RWPE2 (cell line): ENCODE measurements at places on chromosomes 2 and 18.

DNA sequence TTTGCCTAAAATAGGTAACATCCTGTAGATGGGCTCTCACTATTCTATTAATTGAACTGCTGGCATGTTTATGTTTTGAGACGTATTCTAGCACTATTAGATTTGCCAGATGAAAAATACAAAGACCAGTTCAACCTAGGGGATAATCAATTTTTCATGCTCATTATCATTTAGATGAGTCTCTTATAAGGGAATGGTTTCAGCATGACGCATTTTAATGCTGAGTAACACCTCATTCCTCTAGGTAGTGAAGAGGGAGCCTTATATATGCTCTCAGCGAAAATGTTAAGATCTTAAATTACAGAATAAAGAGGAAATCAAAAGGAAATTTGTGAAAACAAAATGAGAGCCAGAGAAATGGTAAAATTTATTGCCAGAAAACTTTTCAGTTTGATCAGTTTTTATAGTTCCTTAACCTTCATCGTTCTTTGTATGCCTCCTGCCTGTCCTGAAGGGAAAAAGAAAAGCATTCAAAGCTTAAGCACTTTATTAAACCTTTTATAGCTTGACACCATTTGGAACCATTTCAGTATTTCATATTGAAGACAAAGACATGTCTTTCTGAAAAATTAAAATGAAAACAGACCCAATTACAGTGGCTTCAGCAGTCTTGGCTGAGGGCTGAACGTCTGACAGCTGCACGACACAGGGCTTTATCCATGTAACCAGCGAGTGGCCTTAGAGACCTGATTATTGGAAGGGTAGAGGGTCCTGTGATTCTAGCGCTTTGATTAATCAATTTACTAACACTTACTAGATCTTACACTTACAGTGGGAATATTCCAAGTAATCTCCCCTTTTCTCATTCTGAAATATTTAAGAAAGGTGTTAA, 112.8 kb downstream of the ADCYAP1 start:
- DNase-seq = no peak

- no peak for DNase-seq
These were observed 682.5 kb downstream of the MBD2 start for GRCh38 chr18:53541924-53542323.

DNA sequence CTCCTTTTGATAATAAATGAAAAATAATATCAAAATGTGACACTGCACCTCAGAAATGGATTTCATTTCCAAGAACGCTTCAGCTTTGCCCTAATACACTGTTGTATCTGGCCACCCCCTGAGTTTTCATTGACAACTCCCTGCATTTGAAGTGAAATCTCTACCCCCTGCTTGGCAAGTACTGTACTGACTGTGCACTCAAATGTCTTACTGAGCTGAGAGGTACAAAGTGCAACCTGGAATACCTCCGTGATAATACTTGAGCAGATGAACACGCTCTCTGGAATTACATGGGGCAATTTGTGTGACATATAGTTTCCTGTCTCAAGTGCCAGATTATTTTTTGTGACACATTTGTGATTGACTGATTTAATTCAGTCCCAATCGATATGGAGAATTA, 231.1 kb downstream of the LRP1B start:
- no peak for DNase-seq

DNA sequence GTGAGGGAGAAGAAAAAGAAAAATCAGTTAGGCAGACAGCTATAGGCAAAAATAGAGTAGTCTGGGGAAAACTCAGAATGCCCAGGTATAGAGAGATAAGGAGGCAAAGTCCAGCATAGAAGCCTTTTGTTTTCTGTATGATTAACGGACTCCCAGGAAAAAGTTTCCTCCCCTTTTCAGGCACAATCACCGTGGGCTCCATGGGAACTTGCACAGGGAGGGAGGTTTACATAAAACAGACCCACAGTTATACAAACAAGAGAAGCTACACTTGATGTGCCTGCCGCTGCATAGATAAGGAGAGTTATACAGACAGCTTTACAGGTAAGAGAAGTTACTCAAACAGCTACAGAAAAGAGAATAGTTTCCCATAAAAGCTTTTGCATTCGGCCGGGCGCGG, 39.2 kb upstream of the SULT1C3 start:
- DNase-seq = no peak

GRCh38 chr2:31137211-31138036, 816 bp downstream of the GALNT14 start:
- DNase-seq = no peak

GRCh38 chr2:46248171-46248570, 49.0 kb upstream of the EPAS1 start:
- DNase-seq = no peak

DNA sequence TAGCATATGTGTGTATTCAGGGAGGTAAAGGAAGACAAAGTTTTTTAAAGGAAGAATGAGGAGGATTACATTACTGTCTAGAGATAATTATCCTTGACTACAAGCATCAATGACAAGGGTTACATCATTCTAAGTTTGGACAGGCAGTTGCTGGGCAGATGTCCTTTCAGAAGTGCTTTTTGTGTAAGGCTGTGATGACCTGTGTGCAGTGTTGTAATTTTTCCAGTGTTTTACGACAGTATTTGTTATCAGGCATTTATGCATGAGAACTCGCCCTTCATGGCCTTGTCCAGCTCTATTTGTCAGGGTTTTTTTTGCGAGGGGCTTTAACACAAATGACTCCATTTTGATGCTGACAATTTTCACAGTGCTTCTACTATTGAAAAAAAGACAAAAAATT, 658.3 kb upstream of the NXPH2 start:
- DNase-seq = no peak

GRCh38 chr2:136139631-136140030, 21.7 kb upstream of the CXCR4 start:
- no peak for DNase-seq

DNA sequence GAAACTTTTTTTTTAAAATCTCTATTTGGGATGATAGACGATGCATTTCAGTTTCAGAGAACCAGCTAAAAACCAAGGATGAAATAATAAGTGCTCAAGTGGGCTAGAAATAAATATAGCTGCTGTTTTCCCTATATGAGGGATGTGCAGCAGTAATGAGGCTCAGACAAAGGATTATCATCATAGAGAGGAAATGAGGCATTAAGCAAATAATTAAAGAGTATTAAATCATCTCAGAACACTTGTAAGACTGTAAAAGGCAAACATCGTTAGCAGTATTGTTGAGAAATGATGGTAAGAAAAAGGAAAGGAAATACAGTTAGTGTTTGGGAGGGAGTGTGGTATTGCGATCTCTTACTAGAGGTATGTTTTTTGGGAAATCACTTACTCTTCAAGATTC, 233.5 kb downstream of the TGIF1 start:
- no peak for DNase-seq

DNA sequence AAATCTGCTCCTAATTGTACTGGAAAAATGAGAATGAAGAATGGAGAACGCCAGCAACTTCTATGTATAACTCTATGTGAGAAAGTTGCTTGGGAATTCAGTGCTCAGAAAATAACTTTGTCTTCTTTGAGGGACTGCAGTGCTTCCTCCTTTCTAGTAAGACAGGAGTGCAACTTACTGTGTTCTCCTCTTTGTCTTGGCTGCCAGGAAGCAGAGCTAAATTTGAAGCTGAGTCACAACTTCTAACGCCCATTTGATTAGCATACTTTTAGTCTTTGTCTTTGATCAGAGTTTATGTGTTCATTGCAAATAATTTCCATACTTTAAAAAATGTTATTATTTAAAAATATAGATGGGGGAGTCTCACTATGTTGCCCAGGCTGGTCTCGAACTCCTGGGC, 6.6 kb downstream of the ARHGAP25 start:
- DNase-seq = no peak

DNA sequence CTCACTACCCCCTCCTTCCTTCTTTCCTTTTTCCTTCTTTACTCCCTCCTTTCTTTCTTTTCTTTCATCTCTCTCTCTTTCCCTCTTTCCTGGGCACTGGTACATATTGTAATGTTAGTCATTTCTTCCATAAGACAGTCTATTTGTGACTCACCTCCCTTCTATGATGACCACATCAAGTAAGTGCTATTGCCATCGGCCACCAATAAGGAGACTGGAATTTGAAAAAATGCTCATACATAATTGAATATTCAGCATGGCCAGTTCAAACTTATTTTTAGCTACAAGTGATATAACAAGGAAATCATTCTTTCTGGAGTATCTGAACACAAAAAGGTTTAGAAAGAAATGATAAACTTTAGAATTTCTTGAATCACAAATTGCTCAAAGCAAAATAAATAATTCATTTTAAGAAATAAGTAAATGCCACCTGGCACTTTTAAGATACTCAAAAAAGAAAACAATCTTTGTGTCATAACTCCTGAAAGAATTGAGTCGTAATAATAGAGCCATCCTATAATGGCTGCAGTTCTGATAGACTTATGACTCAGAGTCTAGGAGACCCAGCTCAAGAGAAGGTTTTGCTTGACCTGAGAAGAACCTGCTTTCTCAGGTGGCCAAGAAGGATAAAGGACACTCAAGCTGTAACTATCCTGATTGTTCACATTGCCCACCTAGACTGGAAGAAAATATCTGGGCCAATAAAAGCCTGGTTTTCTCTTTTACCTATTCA, 51.6 kb upstream of the CCBE1 start:
- DNase-seq = no peak

- no peak for DNase-seq
These were observed 96.9 kb downstream of the SETBP1 start for GRCh38 chr18:44777457-44778192.

GRCh38 chr18:22200611-22201225, 31.3 kb downstream of the GATA6 start:
- no peak for DNase-seq

DNA sequence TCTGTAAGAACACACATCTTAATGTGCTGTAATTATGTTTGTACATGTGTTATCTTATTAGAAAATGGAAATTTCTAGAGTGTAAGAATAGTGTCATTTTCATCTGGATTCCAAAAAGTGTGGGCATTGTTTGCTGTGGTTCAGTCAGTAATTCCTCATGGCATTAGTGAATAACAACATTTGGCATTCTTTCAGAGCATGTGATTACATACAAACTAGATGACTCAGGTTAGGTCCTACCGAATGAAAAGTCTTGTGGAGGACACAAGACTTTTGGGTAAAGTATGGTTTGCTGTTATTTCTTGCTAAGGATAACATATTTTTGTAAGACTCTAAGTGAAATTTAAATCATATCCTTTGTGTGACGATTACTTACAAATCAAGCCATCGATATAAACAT, 593.1 kb upstream of the NRXN1 start:
- no peak for DNase-seq

DNA sequence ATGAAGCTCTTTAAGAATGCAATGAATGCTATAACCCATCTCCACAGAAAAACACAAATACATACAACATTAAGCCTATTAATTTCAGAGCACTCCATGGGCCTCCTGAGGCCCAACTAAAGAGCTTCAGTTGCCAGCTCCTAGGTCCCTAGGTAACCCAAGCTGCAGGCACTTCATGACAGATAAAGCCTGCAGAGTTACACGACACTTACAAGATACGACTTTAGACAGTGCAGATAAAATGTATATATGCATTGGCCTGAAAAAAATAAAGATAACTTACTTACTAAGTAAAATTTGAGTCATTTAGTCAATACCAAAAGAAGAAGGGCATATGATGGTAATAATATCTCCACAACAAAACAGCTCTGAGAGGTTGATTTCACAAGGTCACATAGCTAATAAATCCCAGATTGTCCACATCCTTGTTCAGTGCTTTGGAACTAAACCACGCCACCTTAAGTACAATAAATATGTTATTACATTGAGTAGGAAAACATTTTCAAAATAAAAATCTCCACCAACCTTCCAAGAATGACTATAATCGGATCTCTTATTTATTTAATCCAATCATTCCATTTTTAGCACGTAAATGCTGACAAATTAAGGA, 3.4 kb downstream of the MAP4K3 start:
- no peak for DNase-seq

DNA sequence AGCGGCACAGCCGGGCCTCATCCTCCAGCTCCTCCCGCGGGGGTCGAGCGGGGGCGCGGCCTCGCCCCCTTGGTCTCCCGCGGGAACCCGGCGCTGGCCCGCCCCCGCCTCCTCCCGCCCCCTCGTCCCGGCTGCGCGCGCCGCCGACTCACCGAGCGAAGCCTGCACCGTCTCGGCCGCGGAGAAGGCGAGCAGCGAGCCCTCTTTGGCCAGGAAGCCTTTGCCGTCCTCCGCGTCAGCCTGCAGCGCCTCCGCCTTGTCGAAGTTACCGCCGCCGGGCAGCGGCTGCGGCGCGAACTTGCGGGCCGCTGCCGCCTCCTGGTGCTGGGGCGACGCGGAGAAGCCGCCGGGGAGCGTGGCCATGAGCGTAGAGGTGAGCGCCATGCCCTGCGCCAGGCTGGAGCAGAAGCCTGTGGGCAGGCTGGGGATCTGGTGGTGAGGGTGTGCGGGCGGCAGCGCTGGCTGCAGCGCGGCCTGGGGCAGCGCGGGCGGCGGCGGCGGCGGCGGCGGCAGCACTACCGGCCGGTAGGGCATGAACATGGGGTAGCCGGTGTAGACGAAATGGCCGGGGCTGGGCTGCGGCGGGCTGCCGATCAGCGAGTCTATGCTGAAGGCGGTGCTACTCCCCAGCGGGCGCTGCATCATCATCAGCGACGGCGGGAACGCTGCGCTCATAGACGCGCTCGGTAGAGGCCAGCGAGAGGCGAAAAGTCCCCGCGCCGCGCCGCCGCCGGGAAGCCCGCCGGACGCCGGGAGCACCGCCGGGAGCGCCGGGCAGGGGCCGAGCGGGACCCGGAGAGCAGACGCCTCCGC, 683 bp downstream of the GBX2 start:
- DNase-seq = no peak

DNA sequence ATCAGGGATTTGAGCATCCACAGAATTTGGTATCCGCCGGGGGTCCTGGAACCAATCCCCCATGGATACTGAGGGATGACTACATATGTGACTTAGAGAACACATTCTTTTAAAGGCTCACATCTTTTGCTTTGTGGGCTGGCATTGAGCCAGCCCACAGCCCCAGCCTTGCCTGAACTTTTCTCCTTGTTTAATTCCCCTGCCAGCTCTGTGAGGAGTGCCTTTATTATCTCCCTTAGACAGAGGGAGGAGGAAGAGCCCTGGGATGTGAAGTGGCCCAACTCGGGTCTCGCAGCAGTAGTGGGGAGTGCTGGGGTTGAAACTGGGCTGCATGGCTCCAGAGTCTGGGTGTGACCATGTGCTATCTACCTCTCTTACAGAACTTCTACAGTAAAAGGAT, 7.6 kb downstream of the TTC39C start:
- DNase-seq = no peak

GRCh38 chr2:160583813-160584537, 90.4 kb upstream of the RBMS1 start:
- no peak for DNase-seq

- DNase-seq = no peak
These were observed 25.6 kb downstream of the MRPL33 start for GRCh38 chr2:27796791-27797765.

DNA sequence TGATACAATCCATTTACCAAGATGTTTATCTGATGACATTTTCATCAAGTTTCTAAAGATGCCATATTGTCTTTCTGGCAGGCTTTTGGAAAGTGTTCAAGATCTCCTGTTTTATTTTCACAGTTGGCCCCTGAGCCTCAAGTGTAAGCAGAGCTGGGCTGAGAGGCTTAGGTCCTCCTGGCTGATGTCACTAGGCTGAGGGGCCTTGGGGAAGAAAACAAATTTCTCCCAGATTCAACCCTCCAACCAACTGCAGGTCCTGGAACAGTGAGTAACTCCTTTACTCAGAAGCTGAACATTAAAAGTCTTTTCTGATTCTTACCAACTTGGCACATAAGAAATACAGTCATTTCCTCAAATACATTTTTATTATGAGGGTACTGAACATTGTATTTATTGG, 14.9 kb upstream of the IL1RL1 start:
- DNase-seq = no peak
